Right renal pelvis (tissue), 4 donors: ENCODE measurements at places on chromosomes 3 and 15. TPM values are rescaled to one million over a fixed set of nuclear protein-coding genes. Genes with fewer than 3 reads are reported as not detected.

- no peak for DNase-seq
These were observed at the start of gene ELL3 for GRCh38 chr15:43776718-43777266. Gene ELL3, minus strand, starts transcription at chr15:43776966. Its CDS starts 65 bp downstream, at chr15:43776901.

The INSYN1 gene
- 23.5 TPM for polyA plus RNA-seq

GRCh38 chr3:197430502-197430901 is 125.3 kb downstream of the BDH1 start:
- no peak for DNase-seq

- no peak for DNase-seq
These were observed 237.0 kb downstream of the LPP start for GRCh38 chr3:188390775-188391443.

GRCh38 chr3:143644370-143645089 is 203.7 kb downstream of the SLC9A9 start:
- DNase-seq: peak; percentile 63
